Spleen (tissue), 13 donors: ENCODE measurements at places on chromosomes 7 and 10. TPM values are rescaled to one million over a fixed set of nuclear protein-coding genes. Genes with fewer than 3 reads are reported as not detected.

- no peaks in the 10 kb centered on the region for H3K4me1 ChIP-seq
- no peak overlapping the region for H3K4me3 ChIP-seq
- no peaks in the 10 kb centered on the region for H3K36me3 ChIP-seq
- DNase-seq = no peak
Observed at GRCh38 chr10:128643658-128644057, 517.4 kb upstream of the MKI67 start.

- peaks cover 8% of the 10 kb centered on the region for H3K4me1 ChIP-seq
- H3K4me3 ChIP-seq = no peak overlapping the region
- no peaks in the 10 kb centered on the region for H3K27me3 ChIP-seq
- no peaks in the 10 kb centered on the region for H3K36me3 ChIP-seq
Observed at GRCh38 chr7:22588351-22588750, 88.4 kb upstream of the STEAP1B start.

DNA sequence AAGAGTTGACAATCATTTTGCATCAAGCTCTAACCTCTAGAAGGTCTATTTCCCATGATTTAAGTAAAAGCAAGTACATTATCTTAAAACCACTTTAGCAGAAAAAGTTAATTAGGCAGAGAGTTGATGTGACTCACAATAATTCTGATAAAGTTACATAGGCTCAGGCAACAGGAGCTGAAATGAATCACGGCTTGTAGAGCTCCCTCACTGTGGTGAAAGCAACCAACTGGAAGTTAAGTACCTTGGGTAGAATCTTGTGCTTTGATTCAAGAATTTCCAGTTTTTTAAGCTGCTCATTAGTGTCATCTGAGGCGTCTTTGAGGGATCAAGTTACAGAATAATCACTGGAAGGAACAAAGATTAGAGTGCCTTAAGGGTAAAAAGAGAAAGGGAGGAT lies 68.9 kb upstream of the NFE2L3 start:
- no peak overlapping the region for H3K27ac ChIP-seq
- H3K36me3 ChIP-seq = no peaks in the 10 kb centered on the region
- H3K4me1 ChIP-seq = no peaks in the 10 kb centered on the region
- H3K27me3 ChIP-seq = peaks cover 13% of the 10 kb centered on the region

The SFRP5 gene
- not detected for total RNA-seq

The TMEM196 gene
- total RNA-seq = not detected
